ENCODE measurements at places on chromosomes 7 and 10.

GRCh38 chr7:94423863-94424735 lies 29.4 kb downstream of the COL1A2 start:
- no peak for DNase-seq

DNA sequence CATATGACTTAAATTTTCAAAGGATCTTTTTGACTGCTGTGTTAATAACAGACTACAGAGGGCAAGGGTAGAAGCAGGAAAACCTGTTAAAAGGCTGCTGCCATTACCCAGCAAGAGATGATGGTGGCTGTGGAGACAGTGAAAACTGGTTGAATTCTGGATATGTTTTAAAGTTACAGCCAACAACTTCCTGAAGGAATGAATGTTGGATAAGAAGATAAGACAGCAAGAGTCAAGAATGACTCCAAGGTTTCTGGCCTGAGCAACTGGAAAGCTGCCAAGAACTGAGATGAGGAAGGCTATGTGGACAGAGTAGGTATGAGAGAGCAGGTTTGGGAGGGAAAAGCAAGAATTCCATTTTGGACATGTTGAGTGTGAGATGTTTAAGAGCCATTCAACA lies 19.1 kb downstream of the CNOT4 start:
- DNase-seq, result no peak

DNA sequence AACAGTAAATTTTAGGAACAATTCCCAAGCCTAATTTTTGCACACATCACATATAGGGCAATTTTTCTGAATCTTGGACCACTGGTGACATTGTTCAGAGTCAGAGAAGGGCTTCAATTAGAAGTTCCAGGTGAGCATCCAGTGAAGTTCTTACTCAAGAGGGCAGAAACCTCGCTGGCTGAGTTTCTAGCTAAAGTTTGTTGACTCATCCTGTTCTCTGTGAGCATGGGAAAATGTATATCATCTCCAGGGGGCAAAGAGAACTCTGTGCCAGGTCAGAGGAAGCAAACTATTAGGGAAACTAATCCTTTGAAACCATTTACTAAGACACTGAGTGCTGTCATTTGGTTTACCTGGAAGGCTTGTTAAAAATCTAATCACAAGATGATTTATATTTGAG lies 695.6 kb upstream of the IGFBP3 start:
- no peak for DNase-seq

- DNase-seq, result no peak
These were observed 27.0 kb downstream of the BLNK start for GRCh38 chr10:96244354-96244753.

Data from AML-193 (cell line).